Daoy (cell line): ENCODE measurements at places on chromosomes 11 and 22. TPM values are rescaled to one million over a fixed set of nuclear protein-coding genes. Genes with fewer than 3 reads are reported as not detected.

Gene OR5P2
- total RNA-seq = not detected in 2 replicates

Gene MMP8
- total RNA-seq = not detected in 2 replicates

Gene VPREB1
- not detected in 2 replicates for total RNA-seq

Gene OR52H1
- not detected in 2 replicates for total RNA-seq

DNA sequence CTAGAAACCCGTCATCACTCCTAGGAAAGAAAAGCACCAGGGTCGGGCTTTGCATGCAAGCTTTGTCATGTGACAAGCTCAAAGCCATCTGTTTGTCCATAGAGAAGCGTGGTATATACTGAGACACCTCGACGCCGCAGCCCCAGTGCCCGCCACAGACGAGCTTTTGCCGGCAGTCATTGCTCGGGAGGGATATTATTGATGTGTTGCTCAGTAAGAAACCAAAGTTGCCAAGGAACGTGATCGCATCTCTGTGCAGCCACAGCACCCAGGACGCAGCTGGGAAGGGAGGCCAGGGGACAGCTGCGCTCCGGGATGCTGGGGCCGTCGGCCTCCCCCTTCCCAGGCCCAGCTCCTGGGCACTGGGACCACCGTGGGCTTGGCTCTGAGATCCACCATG lies 89.5 kb upstream of the KCNQ1OT1 start:
- DNase-seq = no peak
